ENCODE measurements at places on chromosomes 2 and 18.

DNA sequence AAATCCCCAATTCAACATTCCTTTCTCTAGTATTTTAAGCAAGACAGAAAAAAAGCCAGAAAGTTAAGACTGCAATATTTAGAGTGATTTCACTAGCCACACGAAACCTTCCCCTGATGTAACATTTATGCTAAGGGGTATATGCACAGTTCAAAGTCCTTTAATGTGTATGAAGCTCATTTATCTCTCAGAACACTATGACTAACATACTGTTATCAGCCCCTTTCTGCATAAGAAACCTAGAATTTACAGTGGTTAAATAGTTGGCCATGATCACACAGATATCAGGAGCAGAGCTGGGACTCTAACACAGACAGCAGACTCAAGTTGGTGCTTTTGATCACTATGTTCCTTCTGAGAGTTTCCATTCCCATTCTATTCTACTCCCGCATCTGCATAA lies 185.5 kb downstream of the CDH2 start:
- no peak for DNase-seq

- DNase-seq: peak; percentile 68
Measured at GRCh38 chr2:239245872-239246721, 154.7 kb downstream of the HDAC4 start.

GRCh38 chr2:134193006-134193405 lies 60.9 kb upstream of the MGAT5 start:
- no peak for DNase-seq

- no peak for DNase-seq
Measured at GRCh38 chr2:171390941-171391516, 42.8 kb downstream of the METTL8 start.

DNA sequence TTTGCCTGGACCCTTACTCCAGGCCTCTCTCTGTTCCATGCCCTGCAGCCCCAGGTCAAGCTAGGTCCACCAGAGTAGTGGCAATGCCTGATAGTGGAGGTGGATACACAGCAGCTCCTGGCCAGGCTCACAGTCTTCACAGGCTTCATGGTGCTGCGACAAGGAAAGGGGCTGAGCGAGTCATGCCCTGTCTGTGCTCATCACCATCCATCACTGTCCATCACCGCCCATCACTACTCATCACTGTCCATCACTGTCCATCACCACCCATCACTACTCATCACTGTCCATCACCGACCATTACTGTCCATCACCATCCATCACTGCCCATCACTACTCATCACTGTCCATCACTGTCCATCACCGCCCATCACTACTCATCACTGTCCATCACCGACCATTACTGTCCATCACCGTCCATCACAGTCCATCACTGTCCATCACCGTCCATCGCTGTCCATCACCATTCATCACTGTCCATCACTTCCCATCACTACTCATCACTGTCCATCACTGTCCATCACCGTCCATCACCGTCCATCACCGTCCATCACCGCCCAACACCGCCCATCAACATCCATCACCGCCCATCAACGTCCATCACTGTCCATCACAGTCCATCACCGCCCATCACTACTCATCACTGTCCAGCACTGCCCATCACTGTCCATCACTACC lies 57.1 kb upstream of the OTOS start:
- no peak for DNase-seq

DNA sequence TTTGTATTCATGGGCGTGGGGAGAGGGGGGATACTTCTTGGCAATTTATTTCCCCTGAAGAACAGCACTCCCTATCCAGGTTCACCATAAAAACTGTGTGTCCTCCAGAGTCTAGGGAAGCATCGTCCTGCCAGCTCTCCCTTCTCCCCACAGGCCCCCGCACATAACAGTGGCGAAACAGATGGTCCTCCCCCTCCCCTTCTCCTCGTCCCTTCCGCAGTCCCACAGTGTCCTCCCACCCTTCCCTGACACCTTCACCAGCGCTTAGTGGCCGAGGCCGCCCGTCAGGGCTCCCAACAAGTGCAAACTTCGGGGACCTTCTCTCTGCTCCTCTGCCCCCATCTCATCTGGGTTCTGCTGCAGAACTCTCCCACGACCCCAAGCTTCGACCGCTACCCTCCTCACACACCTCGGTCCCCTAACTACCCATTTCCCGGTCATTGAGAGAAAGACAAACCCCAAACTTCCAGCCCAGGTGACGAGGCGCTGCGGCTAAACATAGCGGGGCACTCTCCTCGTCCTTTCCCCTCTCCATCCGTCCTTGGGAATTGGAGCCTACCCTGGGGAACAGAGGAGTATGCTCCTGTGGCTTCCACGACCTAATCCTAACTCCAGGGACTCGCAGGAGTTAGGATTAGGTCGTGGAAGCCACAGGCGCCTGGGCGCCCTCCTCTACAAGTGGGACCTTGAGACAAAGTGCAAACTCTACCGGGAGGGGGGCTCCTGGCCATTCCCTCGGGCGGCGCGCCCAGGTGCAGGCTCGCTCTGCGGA lies 971 bp downstream of the ZNF385B start:
- DNase-seq: peak; percentile 30

GRCh38 chr2:205463466-205464025 lies 218.8 kb upstream of the NRP2 start:
- no peak for DNase-seq

- DNase-seq: peak; percentile 0
Measured at GRCh38 chr2:241893265-241893664, 23.7 kb downstream of the RTP5 start.

DNA sequence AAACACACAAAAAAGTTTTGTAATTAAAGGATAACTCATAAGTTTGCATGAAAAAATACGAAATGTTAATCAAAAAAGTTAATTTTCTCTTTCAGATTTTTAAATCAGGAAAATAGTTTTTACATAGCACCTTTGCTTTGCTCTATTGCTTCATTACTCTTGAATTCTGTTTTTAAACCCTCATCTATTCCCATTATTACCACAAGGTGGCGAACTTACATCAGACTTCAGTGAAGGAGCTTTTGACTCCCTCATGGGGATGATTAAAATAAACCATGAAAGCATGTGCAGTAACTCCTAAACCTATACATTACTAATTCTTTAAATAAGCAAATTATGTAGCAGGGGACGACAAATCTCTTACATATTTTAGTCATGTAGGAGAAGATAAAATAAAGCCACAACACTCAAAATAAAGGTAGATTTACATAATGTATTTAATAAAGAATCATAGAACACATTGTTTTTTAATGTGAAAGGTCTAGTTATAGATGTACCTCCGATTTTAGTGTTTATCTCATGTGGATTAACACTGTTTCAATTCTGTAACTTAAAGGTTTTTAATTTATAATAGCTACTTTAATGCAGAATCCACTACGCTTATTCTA lies 105.2 kb downstream of the NETO1 start:
- no peak for DNase-seq

DNA sequence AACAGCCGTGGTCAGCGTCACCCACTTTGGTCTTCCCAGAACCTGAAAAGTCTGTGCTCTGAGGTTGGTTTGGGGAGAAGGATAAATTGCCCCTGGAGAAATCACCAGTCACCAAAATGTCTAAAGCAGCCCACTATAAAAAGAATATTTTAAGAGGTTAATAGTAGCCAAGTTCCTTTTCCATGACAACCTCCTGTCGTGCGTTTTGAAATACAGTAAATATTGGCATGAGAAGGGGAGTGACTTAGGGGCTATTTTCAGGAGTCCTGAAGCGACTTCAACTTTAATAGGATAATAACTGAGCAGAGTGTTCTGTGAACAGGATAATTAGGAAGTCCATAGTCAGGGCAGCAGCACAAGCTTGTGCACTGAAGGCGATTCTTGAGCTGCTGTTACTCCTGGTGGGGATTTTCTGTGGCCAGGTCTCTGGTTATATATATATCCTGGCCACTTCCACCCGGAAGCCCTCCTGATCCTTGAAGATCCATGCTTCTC lies 49.3 kb downstream of the RNF144A start:
- no peak for DNase-seq

DNA sequence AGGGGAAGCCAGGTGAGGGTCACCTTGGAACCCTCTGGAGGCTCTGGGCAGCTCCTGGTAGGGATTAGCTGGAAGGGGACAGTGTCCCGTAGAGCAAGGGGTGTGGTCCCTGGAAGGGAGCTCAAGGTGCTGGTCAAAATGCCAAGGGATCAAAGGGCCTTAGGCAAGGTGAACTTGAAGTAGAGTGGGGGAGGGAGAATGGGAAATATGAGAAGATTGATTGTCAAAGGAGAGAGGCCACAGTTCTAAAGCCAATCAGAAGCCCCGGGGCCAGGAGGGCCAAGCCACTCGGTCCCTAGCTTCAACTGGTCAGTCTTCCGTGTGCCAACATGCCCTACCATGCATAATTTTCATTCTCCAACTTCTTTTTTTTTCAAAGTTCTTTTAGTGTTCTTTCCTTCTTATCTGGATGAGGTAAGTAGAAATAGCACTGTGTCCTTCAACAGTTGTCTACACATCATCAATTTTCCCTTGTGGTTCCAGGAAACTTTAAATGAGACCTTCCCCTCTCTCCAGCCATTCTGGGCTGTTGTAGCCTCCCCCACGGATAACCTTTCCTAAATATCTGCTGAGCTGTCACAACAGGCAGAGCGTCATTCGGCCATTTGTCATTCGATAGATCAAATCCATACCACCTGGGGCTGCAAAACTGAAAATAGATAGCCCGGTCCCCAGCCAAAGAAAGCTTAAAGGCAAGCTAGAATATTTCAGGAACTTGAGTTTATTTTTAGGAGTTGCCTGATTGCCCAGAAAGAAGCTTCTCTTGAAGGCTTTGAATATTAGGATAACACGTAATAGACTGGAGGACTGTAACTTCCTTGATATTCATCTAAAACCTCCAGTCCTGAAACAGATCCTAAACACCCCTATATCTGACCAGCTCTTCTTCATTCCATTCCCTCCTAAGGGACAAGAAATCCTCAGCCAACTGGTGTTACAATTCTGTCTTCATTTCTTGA lies 83.3 kb downstream of the ALPK2 start:
- no peak for DNase-seq

- DNase-seq: no peak
Measured at GRCh38 chr2:108079736-108080135, 93.4 kb downstream of the SLC5A7 start.

- DNase-seq: no peak
Measured at GRCh38 chr2:40321822-40322221, 130.1 kb downstream of the SLC8A1 start.

DNA sequence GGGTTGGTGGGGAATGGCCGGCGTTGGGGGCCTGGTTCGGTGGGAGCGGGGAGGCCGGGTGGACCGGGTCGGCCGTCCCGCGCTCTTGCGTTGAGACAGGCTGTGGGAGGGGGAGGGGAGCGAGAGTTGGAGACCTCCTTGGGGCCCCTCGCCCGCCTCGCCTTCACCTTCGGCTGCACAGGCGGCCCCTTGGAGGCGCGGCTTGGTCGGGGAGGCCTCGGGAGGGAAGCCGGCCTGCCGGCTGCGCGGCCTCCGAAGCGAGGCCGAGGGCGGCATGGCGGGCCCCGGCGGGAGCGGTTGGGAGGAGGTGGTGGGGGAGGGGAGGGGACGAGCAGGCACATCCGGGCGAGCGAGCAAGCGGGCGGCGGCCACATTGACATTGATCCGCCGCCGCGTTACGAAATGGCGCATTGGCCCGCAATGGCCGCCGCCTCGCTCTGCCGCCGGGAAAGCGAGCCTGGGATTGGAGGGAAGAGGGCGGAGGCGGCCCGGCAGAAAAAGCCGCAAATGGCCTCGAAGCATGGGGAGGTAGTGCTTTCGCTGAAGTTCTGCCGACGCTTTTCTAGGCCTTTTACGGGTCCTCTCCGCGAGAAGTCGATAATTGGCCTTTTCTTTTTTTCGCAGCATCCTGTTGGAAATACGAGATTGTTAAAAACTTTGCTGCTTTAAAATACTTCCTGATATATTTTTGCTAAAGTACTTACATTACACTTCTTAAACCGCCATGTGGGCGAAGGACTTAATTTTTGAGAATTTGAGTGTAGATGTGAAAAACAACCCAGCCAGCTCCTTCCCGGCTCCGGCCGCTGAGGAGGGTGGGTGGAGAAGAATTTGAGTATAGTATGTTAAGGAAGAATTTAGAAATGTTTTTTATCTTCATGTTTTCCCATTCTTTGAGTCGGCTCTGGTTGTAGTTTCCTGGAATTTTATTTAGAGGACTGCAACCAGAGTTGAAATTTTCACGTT lies 580 bp downstream of the HNRNPA3 start:
- DNase-seq: peak; percentile 98

DNA sequence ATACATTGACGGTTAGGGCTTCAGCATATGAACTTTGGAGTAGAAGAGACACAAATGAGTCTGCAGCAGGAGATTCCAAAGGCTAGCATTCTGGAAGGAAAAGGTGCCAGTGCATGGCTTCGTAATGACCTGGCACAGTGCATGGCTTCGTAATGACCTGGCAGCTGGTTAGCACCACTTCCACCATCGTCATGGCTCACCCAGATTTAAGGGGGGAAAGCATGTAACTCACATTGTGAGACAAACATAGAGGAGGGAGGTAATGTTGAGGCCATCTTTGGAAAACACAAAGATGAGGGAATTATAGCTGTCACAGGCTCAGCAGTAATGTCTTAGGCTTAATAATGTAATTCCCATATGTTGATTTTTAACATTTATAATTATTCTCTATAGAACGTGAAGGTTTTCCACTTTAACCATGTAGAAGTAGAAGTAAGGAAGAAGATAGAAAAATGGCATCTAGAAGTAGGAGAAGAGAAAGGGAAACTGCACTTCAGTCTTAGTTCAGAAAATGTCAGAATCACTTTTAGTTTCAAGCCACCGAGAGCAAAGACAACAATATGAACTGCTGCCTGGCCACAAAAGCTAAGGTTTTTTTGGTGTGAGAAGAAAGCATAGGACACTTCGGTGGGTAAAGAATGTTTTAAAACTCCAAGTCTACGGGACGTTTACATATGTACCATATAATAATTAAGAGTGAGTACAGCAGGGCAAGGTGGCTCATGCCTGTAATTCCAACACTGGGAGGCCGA lies 6.8 kb upstream of the STK25 start:
- no peak for DNase-seq

DNA sequence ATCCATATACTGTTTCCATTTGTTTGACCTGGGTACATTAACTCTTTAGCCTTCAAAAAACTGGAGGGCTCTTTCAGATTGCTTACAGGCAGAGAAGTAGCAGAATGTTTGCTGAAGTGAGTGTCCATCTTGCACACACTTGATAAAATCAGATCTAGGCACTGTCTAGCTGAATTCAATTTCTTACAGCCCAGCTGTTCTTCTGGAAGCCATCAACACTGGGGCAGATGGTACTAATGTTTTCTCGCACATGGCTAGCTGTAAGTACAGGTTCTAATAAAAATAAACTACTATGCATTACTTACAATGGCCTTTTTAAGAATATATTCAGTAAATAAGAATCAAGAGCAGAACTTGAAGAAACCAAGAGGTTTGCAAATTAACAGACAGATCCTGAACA lies 175.9 kb downstream of the NBAS start:
- DNase-seq: no peak
